A549 treated with DMSO at 1 μM for 4 hours (cell line): ENCODE measurements at places on chromosomes 6 and 20. TPM values are rescaled to one million over a fixed set of nuclear protein-coding genes. Genes with fewer than 3 reads are reported as not detected.

SRSF12 gene
- total RNA-seq, result 0.84 to 1.6 TPM (median 1.1 TPM) in 5 replicates

ANGPT4 gene
- total RNA-seq, result 0.02 to 0.03 TPM (median 0.02 TPM) in 3 of 5 replicates, not detected in the others

GHRH gene
- not detected in 5 replicates for total RNA-seq

HAO1 gene
- not detected in 5 replicates for total RNA-seq

KIF25 gene
- 0.06 to 0.07 TPM in 2 of 5 replicates, not detected in the others for total RNA-seq

CALHM6 gene
- total RNA-seq, result 0.45 TPM in 1 of 5 replicates, not detected in the others

CLPSL1 gene
- total RNA-seq, result not detected in 5 replicates

C20orf144 gene
- total RNA-seq, result 0.05 to 0.15 TPM (median 0.10 TPM) in 3 of 5 replicates, not detected in the others

ESR1 gene
- total RNA-seq, result not detected in 5 replicates

HLA-DQA2 gene
- total RNA-seq, result not detected in 5 replicates

RNF182 gene
- total RNA-seq, result 2.9 to 4.0 TPM (median 3.4 TPM) in 5 replicates

PLA2G7 gene
- total RNA-seq, result 0.05 TPM in 1 of 5 replicates, not detected in the others

BIRC7 gene
- total RNA-seq, result 2.6 to 4.1 TPM (median 3.7 TPM) in 5 replicates
